ENCODE measurements at places on chromosomes 6 and 20.

DNA sequence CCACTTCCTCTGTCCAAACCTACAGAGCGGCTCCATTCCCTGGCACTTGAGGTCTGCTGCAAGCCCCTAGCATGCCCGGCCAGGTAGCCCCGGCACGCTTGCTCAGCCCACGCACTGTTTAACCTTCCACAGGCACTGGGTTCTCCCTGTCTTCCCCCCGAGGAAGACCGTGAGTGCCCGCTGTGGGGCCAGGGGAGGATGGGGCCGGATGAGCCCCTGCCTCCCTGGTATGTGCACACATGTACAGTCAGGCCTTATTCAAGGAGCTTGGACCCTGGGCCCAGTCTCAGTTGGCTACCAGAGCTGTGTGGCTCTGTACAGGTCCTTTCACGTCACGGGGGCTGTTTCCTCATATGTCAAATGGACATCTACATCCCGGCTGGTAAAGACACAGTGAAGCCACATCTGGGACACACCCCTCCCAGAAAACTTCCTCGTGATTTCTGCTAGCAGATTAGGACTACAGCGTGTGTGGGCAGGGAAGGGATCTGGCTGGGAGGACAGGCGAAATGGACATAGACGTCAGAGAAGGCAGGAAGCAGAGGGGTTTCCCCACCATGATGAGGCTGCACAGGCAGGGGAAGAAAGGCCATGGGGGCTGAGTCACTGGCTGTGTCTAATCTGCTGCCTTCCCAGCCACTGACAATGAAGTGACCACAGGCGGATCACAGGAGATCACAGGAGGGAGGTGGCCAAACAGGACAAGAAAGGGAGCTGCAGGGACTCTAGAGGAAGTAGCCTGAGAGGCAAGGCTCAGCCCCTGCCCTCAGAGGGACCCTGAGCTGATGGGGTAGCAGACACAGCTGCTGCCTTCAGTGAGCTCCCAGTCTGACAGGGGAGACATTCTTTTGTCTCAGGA, 62.9 kb downstream of the MRPL14 start:
- peak; percentile 80 for DNase-seq

- no peak for DNase-seq
Measured at GRCh38 chr6:41799559-41799911, 12.0 kb downstream of the TOMM6 start.

GRCh38 chr20:1895674-1896483, 672 bp downstream of the SIRPA start:
- DNase-seq = no peak

- no peak for DNase-seq
Measured at GRCh38 chr20:46343348-46343974, 35.2 kb upstream of the CDH22 start.

Data from HS-5 (cell line).